Anterior cingulate cortex (tissue), 58 donors: ENCODE measurements at places on chromosomes 3 and 15.

- DNase-seq, result no peak
These were observed 22.1 kb downstream of the PARL start for GRCh38 chr3:183862610-183863009.

DNA sequence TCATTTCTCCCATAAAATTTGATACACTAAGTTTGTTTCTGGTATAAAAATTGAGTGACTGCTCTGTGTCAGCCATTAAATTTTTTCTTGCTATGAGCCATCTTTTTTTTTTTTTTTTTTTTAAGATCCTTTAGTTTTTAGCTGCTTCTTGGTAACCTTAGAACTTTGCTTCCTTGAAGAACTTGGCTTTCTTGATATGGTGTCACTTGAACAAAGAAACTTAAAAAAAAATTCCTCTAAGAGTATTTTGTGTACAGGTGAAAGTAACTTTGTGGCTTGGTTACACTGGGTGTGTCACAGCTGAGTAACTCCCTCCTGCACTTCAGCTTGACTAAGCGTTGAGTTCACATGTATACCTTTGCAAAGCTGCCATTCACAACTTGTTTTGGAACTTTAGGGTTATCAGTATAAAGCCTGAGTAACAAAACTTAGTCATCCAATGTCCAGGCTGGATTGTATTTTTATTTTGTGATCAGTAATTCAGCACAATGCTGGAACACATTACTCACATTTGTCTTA lies 6.5 kb downstream of the CHD2 start:
- DNase-seq, result no peak

DNA sequence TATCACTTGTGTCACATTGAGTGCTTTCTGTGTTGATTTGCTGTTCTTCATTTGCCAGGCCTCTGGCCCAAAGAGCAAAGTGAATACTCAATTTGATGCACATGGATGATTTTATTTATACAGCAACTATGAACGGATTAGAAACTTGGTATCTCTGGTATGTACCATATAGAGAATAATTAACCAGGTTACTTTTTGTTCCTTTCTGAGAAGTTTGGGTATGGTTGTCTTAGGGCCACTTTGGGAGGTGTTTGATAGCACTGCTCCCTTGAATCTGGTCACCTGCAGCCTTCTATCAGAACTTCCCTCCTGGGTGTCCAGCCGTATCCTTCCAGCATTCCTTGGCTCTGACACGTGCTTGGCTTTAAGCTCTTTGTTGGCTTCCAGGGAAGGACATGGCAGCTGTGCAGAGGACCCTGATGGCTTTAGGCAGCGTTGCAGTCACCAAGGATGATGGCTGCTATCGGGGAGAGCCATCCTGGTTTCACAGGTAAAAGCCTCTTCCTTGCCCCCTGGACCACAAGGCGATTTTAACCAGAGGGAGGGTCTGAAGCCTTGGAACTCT lies 12.7 kb downstream of the TAGLN3 start:
- DNase-seq, result no peak

DNA sequence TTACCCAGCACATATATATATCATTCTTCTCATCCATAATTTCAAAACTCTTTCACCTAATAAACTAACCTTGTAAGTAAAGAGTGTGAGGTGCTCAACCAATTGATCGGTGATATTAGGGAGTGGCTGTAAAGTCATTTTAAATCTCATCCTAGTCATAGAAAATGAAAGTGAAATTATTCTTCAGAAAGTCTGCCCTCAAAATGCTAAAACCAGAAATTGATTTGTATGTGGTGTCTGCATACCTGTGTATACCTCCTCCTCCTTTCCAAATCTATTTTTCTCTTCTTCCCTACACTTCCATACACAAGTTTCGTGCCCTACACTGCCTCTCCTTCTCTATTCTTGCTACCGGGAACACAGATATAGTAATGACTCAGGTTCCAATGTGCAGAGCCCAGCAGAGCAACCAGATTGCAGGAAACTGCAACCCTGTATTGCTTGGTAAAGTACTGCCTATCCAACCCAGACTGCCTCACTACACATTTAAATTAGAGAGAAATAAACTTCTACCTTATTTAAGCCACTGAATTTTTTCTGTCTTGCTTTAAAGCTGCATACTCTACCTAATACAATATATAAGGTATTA lies 7.4 kb upstream of the TBC1D5 start:
- DNase-seq, result no peak

DNA sequence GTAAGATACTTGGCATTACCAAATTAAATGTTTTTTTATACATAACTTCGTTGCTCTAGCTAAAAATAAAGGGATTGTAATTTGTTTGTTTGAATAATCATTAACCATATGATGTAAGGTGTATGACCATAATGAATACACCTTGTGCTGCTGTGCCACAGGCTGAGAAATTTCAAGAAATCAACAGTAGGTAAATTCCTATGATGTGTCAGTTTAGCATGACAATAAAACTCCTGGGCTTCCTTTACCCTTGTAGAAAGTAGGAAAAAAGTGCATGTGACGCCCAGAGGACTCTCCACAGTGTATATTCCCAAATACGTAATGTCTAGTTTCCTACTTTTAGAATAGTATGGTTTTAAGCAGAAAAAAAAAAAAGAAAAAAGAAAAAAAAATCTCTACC lies 208.1 kb downstream of the SATB1 start:
- DNase-seq, result no peak
